SK-N-DZ (cell line): ENCODE measurements at places on chromosomes 1 and 21.

DNA sequence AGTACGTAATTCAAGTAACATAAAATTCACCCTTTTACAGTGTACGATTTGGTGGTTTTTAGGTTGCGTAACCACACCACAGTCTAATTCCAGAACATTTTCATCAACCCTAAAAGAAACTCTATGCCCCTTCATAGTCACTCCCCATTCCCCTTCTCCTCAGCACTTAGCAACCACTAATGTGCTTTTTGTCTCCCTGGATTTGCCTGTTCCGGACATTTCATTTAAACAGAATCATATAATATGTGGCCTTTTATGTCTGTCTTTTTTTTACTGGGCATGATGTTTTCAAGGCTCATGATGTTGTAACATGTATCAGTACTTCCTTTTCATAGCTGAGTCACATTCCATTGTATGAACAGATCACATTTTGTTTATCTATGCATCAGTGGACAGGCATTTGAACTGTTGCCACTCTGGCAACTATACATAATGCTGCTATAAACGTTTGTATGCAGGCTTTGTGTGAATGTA is 20.8 kb downstream of the OBSCN start:
- no peak for DNase-seq

GRCh38 chr1:117735045-117735992 is 129.5 kb downstream of the TENT5C start:
- DNase-seq, result no peak

- DNase-seq, result no peak
These were observed 25.5 kb upstream of the CREG1 start for GRCh38 chr1:167578939-167579521.

- no peak for DNase-seq
These were observed 7.0 kb upstream of the AUNIP start for GRCh38 chr1:25866288-25866687.

- no peak for DNase-seq
These were observed 48.9 kb downstream of the CHML start for GRCh38 chr1:241591317-241591716.

- DNase-seq, result no peak
These were observed 1.4 kb downstream of the DVL1 start for GRCh38 chr1:1347663-1348419.

GRCh38 chr1:24868016-24868875 is 61.8 kb downstream of the RUNX3 start:
- no peak for DNase-seq

DNA sequence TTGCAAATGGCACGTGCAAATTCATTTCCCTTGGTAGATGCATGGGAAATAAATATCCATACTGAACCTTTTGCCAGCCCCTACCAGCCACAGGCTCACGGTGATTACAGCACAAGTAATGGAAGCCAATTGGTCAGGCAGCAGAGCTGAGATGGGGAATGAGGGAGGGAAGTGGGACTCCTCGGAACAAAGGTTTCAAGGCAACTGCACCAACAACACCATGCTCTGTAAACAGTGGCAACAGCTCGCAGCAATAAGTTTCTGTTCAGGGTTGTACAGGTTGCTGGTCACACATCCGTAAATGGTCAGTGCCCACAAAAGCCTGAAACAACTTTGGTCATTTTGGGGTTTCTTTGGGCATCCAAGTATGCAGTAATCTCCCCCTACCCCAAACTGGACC is 62.7 kb upstream of the LPGAT1 start:
- no peak for DNase-seq

- no peak for DNase-seq
These were observed 253.5 kb downstream of the AKT3 start for GRCh38 chr1:243596431-243597062.

GRCh38 chr1:17437260-17437579 is 2.3 kb downstream of the RCC2 start:
- DNase-seq, result no peak

DNA sequence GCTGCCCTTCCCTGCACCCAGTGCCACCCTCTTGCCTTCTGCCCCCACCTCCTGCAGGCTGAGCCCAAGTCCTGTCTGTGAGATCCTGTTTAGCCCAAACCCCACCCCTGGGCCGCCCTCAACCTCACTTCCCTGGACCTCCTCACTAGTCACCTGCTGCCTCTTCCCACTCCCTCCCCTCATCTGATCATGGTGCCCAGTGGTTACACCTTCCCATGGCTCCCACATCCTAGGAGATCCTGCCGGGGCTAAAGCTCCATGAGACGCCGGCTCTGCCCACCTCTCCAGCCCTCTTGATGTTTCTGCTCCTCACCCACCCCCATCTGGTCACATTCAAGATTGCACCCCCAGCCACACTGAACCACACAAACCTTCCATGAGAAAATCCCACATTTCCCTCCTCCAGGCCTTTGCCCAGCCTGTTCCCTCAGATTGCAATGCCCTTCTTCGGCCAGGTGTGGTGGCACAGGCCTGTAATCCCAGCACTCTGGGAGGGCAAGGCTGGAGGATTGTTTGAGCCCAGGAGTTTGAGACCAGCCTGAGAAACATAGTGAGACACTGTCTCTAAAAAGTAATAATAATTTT is 17.0 kb downstream of the TTC39A start:
- no peak for DNase-seq

DNA sequence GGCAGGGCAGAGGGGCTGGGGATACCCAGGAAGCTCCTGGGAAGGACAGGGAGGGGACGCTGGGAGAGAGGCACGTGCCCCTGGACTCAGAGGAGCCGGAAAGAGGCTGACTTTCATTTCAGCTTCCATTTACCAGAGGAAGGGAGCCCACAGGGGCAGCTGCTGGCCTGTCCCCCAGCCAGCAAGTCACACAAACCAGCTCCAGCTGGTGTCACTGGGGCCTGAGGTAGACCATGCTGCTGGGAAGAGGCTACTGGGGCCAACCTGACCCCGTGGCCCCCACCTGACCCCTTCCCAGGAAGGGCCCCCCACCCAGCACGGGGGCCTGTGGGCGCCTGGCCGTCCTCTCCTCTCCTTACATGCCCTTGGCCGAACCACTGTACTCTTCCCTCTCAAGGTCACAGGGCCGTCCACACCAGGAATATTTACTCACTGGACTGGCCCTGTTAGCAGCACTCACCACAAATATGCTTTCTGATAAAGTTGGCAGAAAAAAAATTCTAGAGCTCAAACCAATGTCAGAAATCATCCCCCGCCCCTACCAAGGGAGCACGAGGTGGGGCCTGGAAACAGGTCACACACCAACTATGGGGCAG is 110.5 kb downstream of the CASZ1 start:
- no peak for DNase-seq
